Fibroblast of mammary gland (primary cell): ENCODE measurements at places on chromosomes 2 and 18.
A peak's percentile ranks its signal among the peaks of the same experiment; 100 is the strongest.

GRCh38 chr18:10230072-10230471 is 224.4 kb upstream of the APCDD1 start:
- DNase-seq: peak; percentile 92

DNA sequence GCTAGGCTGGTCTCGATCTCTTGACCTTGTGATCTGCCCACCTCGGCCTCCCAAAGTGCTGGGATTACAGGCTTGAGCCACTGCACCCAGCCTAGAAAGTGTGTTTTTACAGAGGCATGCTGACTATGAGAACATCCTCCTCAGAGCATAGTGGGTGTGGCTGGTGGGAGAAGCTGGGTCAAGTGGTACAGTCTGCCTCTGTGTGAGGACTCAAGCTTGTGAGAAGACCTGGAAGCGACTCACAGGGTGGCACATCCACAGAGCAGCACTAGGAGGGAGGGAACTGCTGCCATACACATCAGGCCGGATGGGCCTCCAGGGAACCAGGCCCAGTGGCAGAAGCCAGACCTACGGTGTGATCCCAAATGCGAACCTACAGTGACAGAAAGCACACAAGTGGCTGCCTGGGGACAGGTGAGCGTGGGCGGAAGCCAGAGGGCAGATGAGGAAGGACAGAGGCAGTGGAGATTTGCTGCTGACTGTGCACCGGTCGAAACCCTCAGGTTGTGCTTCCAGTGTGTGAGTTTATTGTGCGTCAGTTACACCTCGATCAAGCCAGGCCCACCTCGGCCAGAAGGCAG is 8.9 kb downstream of the ARHGEF4 start:
- DNase-seq: no peak

DNA sequence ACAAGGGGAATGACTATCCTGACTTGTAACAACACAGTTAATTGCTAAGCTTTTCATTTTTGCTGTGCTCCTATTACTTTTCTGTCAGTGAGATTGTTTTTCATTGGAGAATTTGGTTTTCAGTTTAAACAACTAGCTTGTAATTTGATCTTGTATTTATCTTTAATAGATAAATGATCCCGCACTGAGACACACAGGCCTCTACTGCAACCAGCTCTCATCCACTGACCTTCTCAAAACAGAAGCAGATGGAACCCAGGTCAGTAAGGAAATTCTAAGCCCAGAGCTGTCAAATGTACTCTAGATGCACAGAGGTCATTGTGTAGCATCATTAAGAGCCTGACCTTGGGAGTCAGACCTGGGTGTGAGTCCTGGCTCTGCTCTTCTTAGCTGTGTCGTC is 30.7 kb downstream of the PTRHD1 start:
- no peak for DNase-seq

DNA sequence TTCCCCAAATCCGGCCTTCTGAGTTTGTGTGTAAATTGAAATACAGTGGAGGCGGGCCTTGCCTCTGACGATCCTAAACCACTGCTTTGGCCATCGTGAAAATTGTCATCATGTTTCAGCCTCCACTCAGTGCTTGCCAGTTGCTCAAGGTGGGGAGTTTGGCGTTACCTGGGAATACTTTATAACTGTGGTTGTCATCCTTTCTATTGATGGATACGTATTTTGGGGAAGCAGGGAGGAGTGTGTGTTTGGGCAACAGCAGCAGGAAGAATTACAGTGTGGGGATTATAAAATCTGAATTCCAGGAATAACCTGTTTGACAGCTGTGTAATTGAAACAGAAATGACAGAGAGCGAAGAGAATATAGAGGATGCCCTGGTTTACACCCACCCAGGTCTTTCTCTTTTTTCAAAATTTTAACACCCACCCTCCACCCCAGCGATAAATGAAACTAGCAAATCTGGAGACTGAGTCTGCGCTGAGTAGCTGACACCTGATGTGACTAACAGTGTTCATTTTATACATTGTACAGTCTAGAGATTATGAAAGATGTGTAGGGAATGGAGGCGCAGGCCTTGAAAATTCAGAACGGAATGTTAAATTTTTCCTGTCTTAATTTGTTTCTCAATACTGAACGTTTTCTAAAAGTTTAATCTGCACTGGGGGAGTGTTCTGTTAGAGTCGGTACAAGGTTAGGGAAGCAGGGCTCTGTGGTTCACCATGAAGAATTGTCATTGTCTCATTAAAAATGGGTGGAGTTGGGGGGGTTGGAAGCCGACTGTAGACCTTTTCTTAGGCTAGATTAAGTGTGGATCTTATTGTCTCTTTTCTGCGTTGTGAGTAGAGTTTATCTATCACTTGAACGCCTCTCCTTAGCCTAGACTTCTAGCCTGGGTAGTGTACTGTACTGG is 1.6 kb downstream of the MAP4K4 start:
- DNase-seq: peak; percentile 14

- no peak for DNase-seq
These were observed 12.8 kb upstream of the TWSG1 start for GRCh38 chr18:9321736-9322135.
